Suppressor macrophage treated with lipopolysaccharide for 4 hours (primary cell): ENCODE measurements at places on chromosomes 7 and 10.
A peak's percentile ranks its signal among the peaks of the same experiment; 100 is the strongest.

GRCh38 chr10:98921316-98921715, 314.3 kb downstream of the HPSE2 start:
- no peak for DNase-seq

- DNase-seq = no peak
Measured at GRCh38 chr7:134554417-134554966, 5.6 kb downstream of the AKR1B15 start.

- DNase-seq = no peak
Measured at GRCh38 chr10:103691723-103692435, 163.5 kb downstream of the SH3PXD2A start.

GRCh38 chr10:50033481-50033880, 34.3 kb upstream of the WASHC2A start:
- DNase-seq = no peak

- DNase-seq = peak; percentile 16
Measured at GRCh38 chr7:36851382-36851781, 127.1 kb upstream of the AOAH start.

GRCh38 chr7:148702876-148703670, 4.4 kb downstream of the CUL1 start:
- no peak for DNase-seq

DNA sequence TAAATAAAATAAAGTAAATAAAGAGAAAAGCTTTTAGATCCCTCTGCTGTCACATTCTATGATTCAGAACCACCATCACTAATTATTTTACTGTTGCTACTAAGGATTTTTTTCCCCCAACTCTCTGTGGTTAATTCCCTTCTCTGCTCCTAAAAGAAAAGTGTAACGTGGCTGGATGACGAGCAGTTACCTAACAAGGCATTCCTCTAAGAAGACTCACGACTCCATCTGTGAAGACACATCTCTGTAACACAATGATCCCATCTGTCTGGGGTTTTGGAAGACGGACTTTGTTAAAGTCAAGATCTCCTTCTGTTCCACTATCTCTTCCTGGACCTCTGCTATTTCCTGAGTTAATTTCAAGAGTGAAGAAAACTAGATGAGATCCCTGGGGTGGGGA, 179.9 kb downstream of the SFMBT2 start:
- DNase-seq = no peak

- peak; percentile 26 for DNase-seq
Measured at GRCh38 chr7:22640269-22640668, 86.7 kb upstream of the IL6 start.

DNA sequence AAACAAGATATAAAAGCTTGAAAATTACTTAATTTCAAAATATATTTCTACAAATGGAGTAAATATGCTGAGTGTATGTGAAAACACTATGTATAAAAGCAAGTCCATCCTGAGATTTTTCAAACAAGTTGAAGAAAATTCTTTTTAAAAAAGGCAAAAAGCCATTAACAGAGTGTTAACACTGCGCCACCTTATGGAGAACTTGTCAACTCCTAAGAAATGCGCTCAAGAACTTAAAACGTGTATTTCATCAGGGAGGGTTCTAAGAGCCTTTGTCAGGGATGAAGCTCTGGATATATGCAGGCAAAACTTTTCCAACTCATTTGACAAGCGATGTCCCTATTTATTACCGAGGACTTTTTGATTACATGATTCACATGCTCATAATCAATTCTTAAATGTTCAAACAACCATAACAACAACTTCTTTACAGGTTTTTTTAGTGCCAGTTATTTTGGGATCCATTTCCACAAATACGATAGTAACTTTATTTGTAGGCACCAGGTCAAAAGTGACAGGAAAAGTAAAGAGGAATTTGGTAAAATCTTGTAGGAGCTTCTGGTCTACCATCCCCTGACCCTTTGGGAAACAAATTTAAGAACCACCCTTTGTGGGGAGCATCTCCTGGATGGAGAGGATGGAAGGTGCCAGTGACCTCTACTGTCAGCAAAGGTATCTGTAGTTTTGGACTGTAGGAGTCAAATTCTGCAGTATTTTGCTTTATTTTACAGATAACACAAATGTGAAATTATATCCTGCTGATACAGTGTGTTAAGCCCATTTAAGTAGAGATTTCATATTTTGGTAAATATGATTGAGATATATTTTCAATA, 23.2 kb downstream of the CALCR start:
- DNase-seq = peak; percentile 53

- no peak for DNase-seq
Measured at GRCh38 chr10:99843310-99843709, 60.9 kb downstream of the ABCC2 start.

- DNase-seq = no peak
Measured at GRCh38 chr7:147096629-147097028, 980.0 kb downstream of the CNTNAP2 start.

DNA sequence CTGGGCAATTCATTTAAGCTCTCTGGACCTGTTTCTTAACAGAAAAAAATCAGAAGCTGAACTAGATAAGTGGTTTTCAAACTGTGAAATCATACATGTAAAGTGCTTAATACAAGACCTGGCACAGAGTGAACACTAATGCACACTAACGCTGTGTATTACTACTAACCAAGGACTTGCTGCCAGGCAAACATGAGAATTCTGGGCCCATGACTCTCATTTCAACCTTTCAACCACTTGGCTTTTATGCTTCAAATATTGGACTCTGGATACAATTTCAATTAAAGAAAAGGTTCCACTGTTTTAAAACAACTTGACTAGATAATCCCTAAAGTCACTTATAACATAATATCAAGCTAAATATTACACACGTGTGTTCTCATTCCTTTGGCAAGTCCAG, 73.4 kb downstream of the SRPK2 start:
- no peak for DNase-seq

DNA sequence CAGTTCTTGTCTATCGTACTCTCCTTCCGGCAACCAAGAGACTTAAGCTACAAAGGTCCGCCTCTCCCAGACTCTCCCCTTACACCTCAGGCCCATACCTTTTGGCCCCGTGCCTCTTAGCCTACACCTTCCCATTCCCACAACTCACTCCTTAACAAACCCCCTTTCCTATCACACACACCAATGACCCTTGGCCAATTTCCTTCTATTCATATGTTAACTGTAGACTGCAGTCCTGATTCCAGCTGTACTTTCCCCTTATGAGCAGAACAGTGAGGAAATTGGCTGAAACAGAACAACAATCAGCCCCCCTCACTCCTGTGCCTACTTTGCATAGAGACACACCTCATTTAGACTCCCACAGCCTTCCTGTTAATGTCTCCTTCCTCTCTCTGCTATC, 1.4 kb upstream of the TMEM139 start:
- DNase-seq = no peak

DNA sequence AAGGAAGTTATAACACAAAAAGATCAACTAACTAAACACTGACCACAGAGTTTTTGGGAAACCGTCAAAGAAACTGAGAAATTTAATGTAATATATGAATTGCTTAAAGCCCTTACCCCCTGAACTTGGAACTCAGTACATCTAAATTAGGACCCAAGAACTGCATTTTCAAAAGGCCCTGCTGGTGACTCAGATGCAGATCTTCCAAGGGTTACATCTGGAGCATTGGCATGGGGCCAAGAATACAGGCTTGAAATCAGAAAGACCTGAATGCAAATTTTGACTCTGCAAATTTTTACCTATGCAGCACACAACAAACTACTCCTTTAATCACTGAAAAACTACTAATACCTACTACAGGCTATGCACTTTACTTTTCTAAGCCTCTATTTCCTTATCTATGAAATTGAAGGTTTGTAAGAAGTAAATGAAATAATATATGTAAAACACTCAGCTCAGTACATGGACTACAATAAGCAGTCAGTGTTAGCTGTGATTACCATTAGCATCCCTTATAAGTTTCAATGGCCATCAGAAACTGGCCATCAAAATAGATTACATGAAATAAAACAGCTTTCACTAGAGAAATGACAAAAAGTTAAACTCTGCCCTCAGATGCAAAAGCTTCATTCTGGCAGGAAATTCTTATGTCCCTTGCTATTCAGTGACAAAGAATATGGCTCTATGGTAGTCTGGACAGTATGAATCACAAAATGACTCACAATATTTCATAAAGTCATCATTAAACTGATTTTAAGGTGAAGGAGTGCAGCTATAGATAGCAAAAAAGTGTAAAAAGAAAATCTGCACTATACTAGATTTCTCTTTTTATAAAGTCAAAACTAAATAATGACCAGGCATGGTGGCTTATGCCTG, 43.6 kb downstream of the NSUN6 start:
- no peak for DNase-seq

DNA sequence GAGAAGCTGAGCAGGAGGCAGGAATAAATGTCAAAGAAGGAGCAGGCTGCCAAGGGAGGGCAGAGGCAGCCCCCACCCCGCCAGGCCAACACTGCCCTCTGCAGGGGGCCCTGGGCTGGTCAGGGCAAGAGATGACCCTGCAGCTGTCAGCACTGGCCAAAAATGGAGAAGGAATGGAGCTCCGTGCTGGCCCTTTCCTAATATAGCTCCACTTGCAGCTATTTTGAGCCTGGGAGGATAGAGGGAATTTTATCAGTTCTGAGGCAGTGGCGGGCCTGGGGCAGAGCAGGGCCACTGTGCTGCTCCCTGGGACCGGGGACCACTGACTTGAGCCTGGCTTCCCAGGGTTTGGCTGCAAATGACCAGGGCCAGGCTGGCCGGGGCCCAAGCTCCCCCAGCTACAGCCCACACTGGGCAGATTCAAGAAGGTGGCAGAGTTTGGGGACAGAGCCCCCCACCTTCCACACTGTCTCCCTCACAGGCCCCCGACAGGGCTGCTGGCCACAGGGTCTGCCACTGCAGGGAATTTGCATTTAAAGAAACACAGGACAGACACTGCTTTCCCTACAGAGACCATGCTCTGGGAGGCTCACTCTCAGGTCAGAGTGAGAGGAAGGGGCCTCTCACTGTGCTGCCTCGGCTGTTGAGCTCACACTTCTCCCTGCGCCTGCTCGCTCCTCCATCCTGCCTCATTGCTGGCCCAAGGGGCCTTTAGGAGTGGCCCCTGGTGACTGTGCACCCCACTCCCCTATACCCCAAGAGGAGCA, 16.2 kb downstream of the LDB3 start:
- DNase-seq = no peak

- DNase-seq = peak; percentile 1
Measured at GRCh38 chr10:86644152-86644793, 10.1 kb upstream of the OPN4 start.

GRCh38 chr7:36092221-36092771, 60.8 kb upstream of the EEPD1 start:
- no peak for DNase-seq

DNA sequence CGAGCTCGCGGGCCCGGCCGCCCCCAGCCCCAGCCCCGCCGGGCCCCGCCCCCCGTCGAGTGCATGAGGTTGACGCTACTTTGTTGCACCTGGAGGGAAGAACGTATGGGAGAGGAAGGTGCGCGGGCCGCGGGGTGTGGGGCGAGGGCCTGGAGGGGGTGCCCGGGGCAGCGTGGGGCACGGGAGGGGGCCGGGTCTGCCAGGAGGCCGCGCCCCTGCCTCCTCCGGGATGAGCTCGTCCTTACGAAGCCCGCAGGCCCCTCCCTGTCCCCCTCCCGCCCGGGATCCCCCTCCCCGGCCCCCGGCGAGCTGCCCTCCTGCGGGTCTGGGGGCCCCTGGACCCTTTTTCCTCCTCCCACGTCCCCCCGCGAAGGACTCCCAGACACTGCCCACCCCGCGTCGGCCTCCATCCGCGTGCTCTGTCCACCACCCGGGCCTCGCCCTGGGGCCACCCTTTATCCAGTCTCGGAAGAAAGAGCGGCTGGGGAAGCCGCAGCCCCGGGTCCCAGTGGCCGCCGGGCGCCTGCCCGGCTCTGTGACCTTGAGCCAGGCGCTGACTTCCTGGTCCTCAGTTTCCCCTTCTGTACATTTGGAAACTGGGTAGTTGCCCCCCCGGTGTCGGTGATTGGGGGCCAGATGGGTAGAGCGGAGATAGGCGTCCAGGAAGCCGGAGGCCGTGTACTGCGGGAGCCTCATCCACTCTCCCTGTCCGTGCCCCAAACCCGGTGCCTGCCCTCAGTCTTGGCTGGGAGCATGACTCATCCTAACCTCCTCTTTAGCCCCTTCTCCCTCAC, 521 bp downstream of the LIMK1 start:
- DNase-seq = peak; percentile 38

DNA sequence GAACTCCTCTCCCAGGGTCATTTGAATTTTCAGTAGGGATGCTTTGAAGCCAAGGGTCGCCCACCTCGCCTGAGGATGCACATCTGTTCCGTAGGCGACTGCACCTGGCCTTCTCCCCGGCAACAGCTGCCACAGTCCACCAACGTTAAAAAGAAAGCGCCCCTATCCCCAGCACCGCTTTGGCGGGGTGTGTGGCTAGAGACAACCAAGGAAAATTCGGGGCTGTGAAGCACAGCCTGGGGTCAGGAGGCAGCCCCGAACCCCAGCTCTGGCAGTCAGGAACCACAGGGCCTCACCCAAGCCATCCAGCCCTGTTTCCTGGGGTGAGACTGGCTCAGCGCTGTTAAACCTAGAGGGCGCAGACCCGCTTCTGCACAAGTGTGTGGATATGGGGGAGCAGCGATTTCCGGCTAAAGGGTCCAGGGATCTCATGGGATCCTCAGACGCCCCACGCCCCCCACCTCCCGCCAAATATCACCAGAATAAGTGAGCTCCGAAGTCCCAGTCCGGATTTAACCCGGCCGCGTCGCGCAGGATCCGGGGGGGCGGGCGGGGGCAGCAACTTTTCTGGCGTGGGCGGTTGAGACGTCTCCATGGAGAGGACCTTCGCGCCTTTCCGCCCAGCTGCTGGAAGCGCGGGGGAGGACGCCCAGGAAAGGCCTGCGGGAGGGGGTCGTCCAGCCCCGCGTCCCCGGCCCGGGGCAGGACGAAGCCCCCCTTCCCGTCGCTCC, 822 bp downstream of the ZC3HAV1L start:
- no peak for DNase-seq

GRCh38 chr10:100977436-100977835, 8.1 kb downstream of the SEMA4G start:
- DNase-seq = no peak
